ENCODE measurements at places on chromosomes 6 and 20.

GRCh38 chr6:19443411-19443810 is 393.8 kb upstream of the ID4 start:
- DNase-seq: no peak

GRCh38 chr6:111573131-111573883 is 32.4 kb downstream of the TRAF3IP2 start:
- no peak for DNase-seq

- DNase-seq: peak; percentile 11
These were observed 587 bp downstream of the IP6K3 start for GRCh38 chr6:33746036-33746600.

DNA sequence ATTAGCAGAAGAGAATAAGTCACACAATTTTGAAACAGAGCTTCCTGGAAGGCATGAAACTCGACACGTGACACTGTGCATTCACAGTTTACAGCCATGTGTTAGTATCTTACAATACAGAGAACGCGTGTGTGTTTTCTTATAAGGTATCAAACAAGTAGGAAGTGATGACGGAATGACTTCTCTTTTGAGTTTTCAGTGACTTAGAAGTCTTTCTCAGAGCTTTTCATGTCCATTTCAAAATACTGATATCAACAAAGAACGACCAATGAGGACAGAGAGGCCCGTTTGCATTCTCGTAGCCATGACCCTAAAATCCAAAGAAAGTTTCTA is 36.6 kb upstream of the DUSP22 start:
- DNase-seq: no peak

GRCh38 chr20:34337544-34337943 is 25.5 kb upstream of the ITCH start:
- no peak for DNase-seq

GRCh38 chr20:4300401-4300800 is 285.0 kb upstream of the RNF24 start:
- no peak for DNase-seq

DNA sequence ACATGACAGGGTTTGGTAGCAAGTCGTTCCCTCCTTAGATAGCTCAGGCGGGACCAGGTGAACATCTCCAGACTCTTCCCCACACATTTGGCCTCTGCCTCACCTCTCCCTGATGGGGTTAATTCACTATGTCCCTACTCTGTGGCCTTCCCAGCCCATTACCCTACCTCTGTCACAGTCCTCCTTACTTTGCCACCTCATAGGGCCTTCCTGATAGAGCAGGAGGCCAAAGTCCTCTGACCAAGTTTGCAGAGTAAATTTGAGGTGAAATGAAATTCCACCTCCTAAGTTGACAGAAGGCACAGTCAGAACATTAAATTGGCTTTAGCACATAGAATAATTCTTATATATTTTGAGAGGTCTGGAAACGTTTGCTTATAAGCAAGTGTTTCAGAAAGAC is 53.1 kb upstream of the ARMC2 start:
- no peak for DNase-seq

Measured in MG63 (cell line).